ENCODE measurements at places on chromosomes 12 and 14.

DNA sequence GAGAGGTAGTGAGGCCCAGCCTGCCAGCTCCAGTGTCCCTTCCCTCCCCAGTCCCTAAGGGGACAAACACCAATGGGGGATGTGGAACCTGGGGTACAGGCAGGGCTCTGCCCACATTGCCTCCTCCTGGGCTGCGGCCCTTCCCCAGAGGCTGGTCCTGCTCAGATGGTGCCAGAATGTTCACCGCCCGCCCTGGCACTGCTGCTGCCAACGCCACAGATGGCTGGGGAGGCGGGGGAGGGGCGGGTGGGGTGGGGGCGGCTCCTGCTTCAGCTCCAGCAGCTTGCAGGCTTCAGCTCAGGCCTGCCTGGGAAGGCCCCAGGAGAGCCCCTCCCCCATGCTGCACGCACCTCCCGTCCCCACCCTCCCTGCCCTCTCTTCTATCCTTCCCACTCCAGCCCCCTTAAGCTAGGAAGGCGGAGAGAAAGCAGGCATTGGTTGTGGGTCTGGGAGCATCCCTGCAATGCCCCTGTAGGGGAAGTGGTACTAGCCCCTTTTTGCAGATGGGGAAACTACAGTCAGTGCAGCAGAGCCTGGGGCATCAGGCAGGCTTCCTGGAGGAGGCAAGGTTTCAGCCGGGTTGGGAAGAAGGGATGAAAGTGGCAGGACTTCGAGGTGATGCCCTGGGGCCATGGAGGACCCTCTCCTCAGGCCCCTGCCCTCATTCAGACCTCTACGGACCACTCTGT, 2.0 kb upstream of the BEGAIN start:
- DNase-seq, result no peak

- DNase-seq, result no peak
Measured at GRCh38 chr12:102021540-102022246, 40.1 kb downstream of the WASHC3 start.

DNA sequence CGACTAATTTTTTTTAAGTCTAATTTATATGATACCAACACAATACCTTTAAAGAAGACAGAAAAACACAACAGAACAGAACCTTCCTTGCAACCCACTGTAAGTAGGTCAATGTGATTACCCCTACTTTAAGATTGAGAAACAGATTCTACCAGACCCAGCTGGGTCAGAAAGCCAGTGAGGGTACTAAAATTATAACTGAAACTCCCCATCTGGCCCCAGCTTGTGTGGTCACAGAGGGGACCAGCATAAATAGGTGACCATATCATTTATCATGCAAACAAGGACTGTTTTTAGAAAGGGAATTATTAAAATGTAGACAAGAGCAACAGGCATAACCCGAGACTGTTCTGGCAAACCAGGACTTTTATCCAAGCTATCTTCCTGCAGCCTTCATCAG, 30.1 kb upstream of the FRMD6 start:
- no peak for DNase-seq

- no peak for DNase-seq
Measured at GRCh38 chr14:103718572-103718971, 3.0 kb downstream of the ZFYVE21 start.

GRCh38 chr12:116549993-116550392, 9.2 kb upstream of the MAP1LC3B2 start:
- DNase-seq, result no peak

DNA sequence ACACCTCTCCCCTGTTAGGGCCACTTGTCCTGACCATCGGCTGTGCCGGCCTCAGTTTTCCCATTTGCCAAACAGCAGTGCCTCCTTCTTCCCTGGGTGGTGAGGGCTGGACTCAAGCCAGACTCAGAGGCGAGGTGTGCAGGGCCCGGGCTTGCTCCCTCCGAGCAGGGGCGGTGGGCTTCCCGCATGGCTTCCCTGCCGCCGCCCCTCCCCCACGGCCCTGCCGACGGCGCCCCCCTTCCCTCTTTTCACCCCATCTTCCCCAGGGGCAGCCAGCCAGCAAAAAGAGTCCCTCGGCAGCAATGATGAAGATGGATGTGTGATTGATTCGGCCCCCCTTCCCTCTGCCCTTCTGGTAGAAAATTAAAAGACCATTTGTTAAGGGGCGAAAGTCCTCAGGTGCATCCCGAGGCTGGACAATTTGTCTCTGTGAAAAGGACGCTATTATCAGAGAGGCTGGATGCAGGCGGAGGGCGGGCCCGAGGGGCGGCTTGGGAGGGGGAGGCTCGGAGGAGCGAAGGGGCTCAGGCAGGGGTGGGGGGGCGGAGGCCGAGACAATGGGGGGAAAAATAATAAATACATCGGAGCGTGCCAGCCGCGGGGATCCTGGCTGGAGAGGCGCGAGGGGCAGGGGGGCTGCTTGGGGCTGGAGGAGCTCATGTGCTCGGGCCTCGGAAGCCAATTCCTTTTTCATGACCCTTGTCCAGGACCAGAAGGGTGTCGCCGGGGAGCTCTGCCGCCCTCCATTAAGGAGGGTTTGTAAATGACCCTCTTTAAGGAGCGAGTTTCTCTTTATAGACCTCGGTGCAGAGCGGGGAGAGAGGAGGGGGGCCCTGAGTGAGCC, 48.0 kb upstream of the LHX5 start:
- DNase-seq, result no peak

DNA sequence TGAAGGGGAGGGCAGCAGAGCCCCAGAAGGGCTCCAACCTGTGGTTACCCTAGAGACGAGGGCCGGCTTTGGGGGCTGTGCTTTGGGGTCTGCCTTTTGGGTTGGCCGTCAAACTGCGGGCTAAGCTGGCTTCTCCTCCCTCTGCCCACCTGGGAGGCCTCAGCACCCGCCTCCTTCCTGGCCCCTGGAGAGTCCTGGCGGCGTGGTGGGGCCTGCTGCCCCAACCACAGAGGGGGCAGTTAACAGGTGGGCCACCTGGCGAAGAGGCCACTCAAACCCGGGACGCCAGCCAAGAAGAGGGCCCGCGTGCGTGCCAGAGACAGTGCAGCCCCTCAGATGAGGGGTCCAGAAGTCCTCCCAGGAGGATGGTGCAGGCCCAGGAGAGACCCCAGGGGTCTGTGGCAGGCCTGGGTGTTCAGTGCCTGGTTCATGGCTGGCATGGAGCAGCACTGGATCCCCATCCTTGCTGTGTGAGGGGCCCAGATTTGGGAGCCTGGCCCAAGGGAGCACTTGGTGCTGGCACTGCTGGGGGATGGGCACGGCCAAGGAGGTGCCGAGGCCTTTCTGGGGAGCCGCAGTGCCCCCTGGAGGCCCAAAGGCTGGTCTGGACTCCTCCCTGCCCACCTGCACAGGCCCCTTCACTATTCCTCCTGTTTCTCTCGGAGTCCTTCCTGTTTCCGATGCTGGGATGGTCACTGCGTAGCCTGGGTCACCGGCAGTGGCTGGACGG, 48.8 kb downstream of the LRCOL1 start:
- no peak for DNase-seq

DNA sequence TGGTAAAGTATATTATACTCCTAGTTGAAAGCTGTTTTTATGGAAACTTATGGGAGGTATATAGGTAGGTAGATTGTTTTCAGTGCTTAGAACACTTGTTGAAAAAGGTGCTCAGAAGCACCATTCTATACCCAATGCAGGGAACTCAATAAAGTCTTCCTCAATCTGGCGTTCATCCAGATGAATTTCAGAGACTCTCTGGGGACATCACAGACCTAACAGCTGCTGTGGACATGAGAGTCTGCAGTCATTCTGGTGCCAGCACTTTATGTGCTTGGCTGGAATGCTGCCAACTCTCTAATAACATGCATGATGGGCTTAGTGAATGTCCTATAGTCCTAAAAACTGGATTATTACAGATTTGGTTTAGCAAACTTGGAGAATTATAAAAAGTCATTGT, 115.9 kb downstream of the NTN4 start:
- DNase-seq, result no peak

DNA sequence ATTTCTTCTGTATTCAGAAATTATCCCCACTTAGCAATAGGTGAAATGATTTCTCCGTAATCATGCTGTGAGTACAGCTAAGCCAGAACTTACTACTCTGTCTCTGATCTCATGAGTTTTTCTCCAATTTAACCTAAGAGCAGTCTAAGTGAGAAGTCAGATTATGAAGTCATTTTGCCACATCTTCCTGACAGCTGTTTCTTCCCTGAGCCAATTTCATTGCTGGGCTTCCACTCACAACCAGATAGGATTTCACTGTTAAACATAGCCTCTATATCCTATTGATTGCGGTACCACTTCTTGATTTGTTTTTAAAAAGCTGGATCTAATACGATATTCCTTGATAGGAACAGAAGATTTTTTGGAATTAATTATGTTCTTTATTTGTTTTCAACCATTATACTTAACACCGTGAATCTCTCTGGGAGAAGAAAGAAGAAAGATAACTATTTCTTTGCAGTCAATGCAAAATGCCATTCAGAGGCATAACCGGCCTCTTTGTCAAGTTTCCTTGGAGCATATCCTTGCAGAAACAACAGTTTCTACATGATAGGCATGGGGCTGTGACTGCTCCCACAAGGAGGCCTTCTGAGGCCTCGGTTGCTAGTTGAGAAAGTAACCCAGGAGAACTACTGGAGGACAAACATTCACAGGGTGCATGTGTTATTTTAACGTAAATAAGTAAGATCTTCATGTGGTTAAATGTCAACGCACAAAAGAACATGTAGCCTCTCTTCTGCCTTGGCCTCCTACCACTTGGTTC, 212.2 kb downstream of the NPAS3 start:
- no peak for DNase-seq

DNA sequence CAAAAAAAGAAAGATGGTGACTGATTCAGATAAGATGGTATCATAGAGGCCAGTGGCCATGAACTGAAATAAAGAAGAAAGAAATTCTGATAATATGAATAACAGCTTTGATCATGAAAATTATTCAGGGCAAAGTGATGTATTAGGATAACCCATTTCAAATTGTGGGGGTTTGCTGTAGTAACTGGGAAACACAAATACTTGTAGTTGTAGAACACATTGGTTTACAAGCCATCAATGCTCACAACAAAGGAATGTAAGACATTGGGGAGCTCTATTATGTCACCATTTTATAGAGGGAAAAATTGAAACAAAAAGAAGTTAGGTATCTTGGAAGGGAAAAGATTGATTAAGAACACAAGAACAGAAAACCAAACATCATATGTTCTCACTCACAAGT, 140.4 kb upstream of the FRMD6 start:
- no peak for DNase-seq

- DNase-seq, result no peak
Measured at GRCh38 chr14:65237023-65237814, 134.9 kb upstream of the MAX start.

GRCh38 chr12:52280319-52280795, 5.9 kb downstream of the KRT86 start:
- no peak for DNase-seq

GRCh38 chr12:22059976-22060647, 14.1 kb downstream of the CMAS start:
- DNase-seq, result no peak

GRCh38 chr14:54894995-54895394, 7.6 kb downstream of the GCH1 start:
- DNase-seq, result no peak

DNA sequence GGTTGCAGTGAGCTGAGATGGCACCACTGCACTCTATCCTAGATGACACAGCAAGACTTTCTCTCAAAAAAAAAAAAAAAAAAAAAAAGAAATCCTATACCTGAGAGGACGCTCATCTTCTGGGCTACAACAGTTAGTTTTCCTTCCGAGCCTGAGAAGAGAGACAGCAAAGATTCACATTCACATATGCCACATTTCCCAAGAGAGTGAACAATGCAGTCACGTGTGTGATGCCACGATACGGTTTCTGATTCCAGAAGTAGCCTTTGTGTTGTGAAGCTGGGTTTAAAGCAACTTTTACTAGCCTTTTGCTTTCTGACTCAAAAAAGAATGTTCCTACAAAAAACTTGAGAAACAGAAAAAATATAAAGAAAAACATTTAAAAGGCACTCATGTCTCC, 19.5 kb downstream of the GCN1 start:
- no peak for DNase-seq

DNA sequence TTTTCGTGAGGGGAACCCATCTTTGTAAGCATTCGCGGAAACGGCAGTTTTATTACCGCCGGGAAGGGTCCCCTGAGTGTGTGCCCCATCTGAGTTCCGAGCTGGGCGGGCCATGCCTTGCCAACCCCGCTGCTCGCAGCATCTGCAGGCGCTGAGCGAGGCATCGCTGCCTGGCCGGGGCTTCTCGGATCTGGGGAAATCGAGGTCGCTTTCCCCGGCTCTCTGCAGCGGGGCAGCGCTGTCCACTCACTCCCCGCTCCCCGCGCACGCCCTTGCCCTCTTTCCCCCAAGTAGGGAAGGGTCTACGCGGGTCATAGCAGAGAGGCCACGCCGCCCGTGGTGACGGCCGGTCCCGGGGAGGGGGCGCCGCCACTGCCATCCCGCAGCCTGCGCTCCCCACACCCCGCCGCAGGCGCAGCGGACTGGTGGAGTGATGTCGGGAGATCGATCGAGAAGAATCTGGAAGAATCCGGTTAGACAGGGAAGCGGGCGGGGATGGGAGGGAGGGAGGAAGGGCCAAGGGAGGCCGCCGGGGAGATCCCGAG, 507 bp upstream of the FKBP4 start:
- no peak for DNase-seq

DNA sequence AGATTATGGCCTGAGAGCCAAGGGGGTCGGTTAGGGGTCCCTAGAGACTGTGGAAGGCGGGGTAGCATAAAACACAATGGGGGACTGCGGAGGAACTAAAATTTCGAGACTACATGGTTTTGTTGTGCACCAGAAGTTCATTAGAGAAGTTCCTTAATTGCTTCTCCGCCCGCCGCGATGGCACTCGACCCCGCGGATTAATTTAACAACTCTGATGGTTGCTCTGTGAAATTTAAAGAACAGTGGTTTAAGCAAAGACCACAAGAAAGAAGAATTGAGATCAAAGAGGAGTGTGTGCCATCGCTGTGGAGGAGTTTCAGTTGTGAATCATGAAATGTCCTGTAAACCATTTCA, 1.4 kb upstream of the CCDC88C start:
- DNase-seq, result no peak

- no peak for DNase-seq
Measured at GRCh38 chr12:124508381-124509079, 58.9 kb downstream of the NCOR2 start.

- DNase-seq, result no peak
Measured at GRCh38 chr12:13199592-13199991, 3.1 kb downstream of the EMP1 start.

GRCh38 chr12:126535971-126536370, 1470.7 kb downstream of the AACS start:
- DNase-seq, result no peak

GRCh38 chr14:30443368-30444007, 115.5 kb upstream of the G2E3 start:
- no peak for DNase-seq

- DNase-seq, result no peak
Measured at GRCh38 chr14:24279301-24280186, 8.1 kb upstream of the RABGGTA start.

GRCh38 chr12:108778053-108778452, 46.7 kb upstream of the CORO1C start:
- DNase-seq, result no peak

GRCh38 chr12:12214635-12215131, 52.2 kb downstream of the LRP6 start:
- DNase-seq, result no peak

DNA sequence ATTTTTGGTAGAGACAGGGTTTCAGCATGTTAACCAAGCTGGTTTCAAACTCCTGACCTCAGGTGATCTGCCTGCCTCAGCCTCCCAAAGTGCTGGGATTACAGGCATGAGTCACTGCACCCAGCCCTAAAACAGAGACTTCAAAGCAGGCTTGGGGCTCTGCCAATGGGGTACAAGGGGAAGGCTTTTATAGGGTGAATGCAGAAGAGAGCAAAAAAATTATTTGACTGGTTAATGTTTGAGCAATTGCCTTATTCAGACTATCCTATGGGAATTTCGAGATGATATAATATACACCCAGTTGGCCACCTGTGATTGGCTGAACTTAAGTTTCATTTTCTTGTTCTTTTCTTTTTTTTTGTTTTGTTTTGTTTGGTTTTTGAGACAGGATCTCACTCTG, 31.5 kb upstream of the ACTN1 start:
- no peak for DNase-seq
